ENCODE measurements at places on chromosomes 5 and 9.
A peak's percentile ranks its signal among the peaks of the same experiment; 100 is the strongest.

GRCh38 chr5:69308046-69308553 is 24.5 kb downstream of the CCDC125 start:
- no peak for DNase-seq

GRCh38 chr9:79616971-79617370 is 45.2 kb downstream of the TLE4 start:
- DNase-seq = no peak

- DNase-seq = no peak
Observed at GRCh38 chr5:78533356-78533755, 115.2 kb downstream of the LHFPL2 start.

GRCh38 chr9:109780453-109781033 is 545 bp downstream of the PALM2AKAP2 start:
- DNase-seq = no peak

GRCh38 chr5:88879724-88880123 is 3.3 kb downstream of the MEF2C start:
- no peak for DNase-seq

DNA sequence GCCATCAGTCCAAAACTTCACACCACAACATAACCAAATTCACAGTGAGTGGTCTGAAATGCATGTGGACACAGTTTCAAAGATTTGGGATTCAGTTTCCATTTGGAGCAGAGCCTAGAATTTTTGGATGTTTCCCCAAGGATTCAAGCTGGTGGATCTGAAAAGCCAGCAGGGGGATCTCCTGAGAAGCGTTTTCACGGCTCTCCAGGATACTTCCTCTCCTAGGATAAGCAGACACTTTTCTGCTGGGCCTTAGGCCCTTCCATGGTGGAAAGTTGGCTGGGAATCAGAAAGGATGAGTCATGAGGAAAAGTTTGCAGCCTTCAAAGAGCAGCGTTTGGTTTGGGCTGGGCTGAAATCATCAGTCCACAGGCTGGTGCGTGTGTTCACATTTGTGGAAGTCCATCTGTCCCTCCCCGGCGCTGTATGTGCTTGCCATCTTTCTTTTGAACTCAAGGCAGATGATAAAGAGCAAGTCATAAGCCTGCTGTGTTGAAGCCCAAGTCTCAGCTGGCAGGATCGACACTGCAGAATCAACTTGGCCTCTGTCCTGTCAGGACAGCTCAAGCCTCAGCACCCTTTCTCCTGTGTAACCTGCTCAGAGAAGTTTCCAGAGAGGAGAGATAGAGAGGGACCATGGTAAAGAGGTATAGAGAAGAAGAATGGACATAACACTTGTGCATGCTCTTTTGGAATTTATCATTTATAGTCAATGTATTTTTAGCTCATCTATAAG is 152.6 kb upstream of the MSX2 start:
- no peak for DNase-seq

DNA sequence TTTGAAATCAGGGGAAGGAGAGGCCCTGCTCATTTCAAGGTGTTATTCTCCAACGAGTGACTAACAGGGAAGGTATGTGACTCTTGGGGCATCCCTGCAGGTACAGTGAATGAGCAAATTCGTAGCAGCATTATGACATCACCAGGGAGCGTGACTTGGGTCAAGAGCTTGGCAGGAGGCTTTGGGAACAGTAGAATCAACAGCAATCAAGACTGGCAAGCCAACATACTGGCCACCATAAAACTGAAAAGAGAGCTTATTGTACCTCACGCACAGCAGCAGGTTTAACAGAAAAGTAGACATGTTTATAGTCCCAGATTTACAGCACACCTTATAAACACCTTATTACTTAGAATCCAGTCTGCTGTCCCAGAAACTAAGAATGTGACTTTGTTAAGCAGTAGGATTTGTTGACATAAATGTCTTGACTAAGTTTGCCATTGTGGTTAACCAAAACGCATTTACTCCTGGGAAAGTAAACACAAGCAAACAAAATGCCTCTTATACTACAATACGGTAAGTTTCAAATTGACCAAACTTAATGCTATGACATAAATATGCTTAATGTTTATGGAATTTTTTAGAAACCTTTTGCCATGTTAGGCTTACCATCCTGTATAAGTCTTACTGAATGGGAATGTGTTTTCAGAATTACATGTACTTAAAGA is 297.8 kb downstream of the NPR3 start:
- DNase-seq = no peak

DNA sequence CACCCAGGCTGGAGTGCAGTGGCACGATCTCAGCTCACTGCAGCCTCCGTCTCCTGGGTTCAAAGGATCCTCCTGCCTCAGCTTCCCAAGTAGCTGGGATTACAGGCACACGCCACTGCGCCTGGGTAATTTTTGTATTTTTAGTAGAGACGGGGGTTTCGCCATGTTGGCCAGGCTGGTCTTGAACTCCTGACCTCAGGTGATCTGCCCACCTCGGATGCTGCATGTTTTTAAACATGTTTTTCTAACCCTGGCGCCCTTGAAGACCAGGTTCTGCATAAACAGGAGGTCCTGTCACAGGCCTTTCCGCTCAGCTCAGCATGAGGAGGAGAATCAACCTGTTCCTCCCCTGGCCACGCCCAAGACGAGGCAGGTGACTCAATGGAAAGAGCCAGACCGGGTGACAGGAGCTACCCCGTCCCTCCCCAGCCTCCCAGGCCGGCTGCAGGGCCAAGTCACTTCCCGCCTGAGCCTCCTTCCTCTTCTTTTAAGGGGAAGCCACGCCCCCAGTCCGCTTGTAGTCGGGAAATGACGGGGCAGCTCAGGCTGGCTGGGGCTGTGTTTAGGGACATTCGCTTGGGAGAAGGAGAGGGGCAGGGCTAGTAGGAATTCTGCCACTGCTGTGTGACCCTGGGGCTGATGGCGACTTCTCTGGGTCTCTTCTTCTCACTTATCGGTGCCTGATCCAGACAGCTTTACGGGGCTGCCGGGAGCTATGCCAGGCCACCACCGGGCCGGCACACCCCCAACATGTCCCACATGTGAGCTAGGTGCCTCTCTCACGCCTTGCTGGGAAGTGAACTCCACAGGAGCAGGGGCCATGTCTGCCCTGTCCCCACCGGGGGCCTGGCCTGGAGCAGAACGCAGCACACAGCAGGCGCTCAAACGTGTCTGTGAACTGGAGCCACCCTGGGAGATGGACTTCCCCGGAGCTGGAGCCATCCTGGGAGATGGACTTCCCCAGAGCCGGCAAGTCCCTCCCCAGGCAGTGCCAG is 6.1 kb downstream of the NOTCH1 start:
- DNase-seq = peak; percentile 84

- no peak for DNase-seq
Observed at GRCh38 chr9:20040991-20041696, 252.3 kb upstream of the SLC24A2 start.

DNA sequence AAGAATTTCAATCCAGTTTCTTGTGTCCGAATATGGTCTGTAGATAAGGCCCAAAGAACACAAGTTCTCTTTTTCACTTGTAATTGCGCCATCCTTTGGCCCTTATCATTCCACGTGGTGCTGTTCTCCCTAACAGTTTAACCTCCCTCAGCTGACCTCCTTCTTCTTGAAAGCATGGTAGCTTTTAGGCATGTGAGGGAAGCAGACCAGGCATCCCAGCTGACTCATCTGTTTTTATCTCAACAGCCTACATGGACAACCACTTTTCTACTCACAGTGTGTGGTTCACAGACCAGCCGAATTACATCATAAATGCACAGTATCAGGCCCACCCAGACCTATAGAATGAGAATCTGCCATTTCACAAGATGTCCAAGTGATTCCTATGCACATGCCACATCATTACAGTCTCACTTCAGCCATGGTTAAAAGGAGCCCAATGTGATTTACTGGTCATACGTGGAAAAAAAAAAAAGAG is 26.9 kb upstream of the PLIN2 start:
- DNase-seq = no peak

DNA sequence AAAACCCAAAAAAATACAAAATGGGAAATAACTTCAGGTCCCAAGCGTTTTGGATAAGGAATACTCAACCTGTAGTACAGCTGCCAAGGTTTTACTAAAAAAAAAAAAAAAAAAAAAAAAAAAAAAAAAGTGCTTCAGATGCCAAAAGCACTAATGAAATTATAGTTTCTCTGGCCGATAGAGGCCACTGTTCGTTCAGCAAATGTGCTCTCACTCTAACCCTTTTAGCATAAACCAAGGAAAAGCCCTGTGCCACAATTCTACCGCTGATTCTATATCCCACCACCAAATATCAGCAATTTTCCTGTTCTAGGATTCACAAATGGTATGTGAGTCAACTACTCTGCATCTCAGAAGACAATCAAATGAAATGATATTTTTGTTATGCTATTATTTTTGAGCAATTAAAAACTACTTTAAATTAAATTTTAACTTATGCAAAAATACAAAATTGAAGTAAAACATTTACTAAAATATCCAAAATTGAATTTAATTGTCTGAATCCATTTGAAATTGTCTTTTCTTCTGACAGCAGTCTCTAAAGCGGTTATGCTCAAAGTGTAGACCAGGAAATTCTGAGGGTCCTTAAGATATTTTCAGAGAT is 79.8 kb downstream of the RICTOR start:
- no peak for DNase-seq

DNA sequence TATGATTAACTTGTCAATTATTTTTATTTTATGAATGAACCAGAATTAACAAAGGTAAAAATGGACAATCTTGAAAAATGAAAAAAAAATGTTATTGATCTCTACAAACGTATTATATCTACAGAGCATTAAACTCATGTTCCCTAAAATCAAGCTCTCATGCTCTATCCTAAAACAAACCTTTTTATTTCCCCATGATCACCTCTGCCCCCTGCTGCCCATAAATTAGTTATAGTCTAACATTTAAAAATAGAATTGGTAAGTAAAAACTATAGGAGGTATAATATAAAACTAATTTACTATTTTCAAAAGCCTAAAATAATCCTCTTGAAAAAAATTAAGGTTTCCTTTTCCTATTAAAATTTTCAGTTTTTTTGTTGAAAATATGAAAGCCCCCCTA is 168.0 kb upstream of the POU5F2 start:
- DNase-seq = no peak

GRCh38 chr5:43065387-43065947 is 25.3 kb upstream of the ANXA2R start:
- no peak for DNase-seq

- DNase-seq = no peak
Observed at GRCh38 chr5:111935835-111936234, 178.8 kb upstream of the NREP start.

GRCh38 chr5:141517880-141518617 is 29.2 kb downstream of the PCDHGC5 start:
- DNase-seq = no peak

GRCh38 chr5:177140312-177140711 is 6.7 kb downstream of the NSD1 start:
- DNase-seq = no peak

DNA sequence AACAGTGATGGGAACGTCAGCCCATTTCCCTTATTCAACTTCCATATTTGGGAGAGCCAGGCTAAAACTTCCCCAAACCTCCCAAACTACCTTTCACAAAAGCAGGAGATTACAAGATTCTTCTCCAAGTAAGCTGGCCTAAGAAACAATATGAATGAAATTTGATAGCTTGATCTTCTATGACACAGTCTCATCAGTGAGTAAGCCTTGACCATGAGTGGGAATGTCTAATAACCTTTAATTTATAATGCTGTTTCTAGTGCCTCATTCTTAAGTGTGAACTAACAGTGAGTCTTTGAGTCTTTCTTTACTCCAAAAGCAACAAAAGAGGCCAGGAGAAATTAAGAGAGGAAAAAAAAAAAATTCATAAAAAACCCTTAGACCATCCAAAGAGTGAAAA is 1379.9 kb downstream of the EFNA5 start:
- no peak for DNase-seq

GRCh38 chr5:9712506-9712905 is 82.4 kb upstream of the TAS2R1 start:
- no peak for DNase-seq

DNA sequence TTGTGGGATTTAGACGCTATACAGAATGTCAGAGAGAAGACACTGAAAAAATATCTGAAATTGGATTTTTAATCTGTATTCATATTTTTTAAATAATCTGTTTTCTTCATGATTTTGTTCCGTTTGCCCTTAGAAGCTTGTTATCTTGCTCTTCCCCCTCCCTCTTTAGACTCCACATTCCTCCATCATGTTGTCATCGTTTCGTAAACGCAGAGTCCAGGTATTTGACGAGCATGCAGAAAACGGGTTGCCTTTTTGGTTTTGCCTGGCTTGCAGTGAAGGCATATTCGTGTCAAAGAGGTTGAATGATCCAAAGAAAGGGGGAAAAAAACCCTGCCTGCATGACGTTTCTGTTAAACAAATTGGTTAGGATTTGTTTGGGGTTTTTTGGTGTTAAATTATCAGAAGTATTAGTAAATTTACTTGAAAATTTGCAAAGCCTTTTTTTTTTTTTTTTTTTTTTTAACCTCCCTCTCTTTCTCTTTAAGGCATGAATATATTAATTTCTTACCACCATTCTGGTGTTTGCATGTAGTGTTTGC is 2.9 kb downstream of the SPTAN1 start:
- no peak for DNase-seq

DNA sequence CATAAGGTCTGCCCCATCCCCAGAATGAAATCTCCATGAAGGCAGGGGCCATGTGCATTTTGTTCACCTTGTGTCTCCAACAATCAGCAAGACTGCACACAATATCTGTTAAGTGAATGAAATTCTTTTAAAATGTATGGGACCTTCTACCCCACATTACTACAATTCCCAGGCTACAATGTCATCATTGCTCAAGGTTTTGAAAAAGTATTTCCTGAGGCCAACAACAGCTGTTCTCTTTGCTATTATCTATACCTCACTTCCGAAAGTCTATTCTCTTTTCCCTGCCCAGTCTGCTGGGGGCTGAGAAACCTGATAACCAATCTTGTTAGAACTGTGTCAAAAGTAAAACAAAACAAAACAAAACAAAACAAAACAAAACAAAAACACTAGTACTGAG is 29.2 kb downstream of the HOMER1 start:
- DNase-seq = no peak

DNA sequence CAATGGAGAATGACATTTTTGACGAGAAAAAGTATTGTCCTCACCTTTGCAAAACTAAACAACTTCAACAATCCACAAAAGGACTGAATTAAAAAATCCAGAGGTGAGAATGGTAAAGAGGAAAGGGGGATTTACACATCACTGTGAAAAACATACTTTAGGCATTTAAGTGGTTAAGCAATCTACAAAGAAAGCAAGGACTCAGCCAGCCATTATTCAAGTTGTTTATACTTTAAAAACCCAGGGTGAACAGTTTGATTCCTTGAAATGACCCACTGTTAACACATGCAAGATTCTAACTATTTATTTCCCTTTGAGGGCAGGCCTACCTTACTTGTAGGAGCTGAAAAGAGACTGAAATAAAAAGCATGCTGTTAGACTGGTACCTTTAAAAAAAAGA is 29.3 kb downstream of the TUT7 start:
- DNase-seq = no peak
